ENCODE measurements at places on chromosomes 7 and 10.
A peak's percentile ranks its signal among the peaks of the same experiment; 100 is the strongest.

GRCh38 chr7:34567906-34568305 is 90.1 kb upstream of the NPSR1 start:
- H3K4me3 ChIP-seq = no peak overlapping the region
- H3K36me3 ChIP-seq = no peaks in the 10 kb centered on the region

GRCh38 chr7:155653803-155654202 is 9.3 kb downstream of the RBM33 start:
- no peaks in the 10 kb centered on the region for H3K27me3 ChIP-seq
- peak overlapping the region; percentile 73 for H3K27ac ChIP-seq
- peak overlapping the region; percentile 4 for H3K4me3 ChIP-seq
- DNase-seq = no peak
- peaks cover 88% of the 10 kb centered on the region for H3K4me1 ChIP-seq

GRCh38 chr7:55573234-55573900 is 1.1 kb upstream of the VOPP1 start:
- H3K4me3 ChIP-seq = peak overlapping the region; percentile 83
- H3K4me1 ChIP-seq = peaks cover 42% of the 10 kb centered on the region
- peak overlapping the region; percentile 87 for H3K27ac ChIP-seq
- H3K27me3 ChIP-seq = no peaks in the 10 kb centered on the region

- no peak overlapping the region for H3K27ac ChIP-seq
Measured at GRCh38 chr7:85736085-85736484, 549.2 kb upstream of the SEMA3D start.

GRCh38 chr10:89204621-89205185 is 2.4 kb downstream of the CH25H start:
- no peak for DNase-seq
- peaks cover 15% of the 10 kb centered on the region for H3K4me1 ChIP-seq
- no peak overlapping the region for H3K4me3 ChIP-seq
- H3K27ac ChIP-seq = no peak overlapping the region

DNA sequence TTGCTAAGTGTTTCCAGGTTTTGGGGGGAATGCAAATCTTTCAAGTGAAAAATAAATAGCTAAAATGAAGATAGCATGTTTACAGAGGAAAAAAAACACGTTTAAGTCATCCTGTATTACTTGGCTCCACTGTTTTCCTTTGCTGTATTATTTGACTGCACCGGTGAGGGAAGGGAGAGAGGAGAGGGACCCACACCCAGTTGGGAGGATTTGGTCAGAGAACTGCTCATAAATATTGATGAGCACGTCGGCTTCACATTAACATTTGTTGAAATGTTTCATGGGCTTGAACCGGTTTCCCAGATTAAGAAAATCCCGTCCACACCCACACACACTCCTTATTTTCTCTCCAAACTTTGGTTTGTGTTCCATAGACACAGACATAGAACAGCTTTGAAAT is 493.8 kb upstream of the MGMT start:
- no peaks in the 10 kb centered on the region for H3K4me1 ChIP-seq
- no peaks in the 10 kb centered on the region for H3K27me3 ChIP-seq
- peaks cover 3% of the 10 kb centered on the region for H3K36me3 ChIP-seq
- no peak overlapping the region for H3K27ac ChIP-seq
- H3K4me3 ChIP-seq = no peak overlapping the region
- no peak for DNase-seq

GRCh38 chr10:63409465-63410027 is 56.2 kb downstream of the JMJD1C start:
- DNase-seq = no peak
- peak overlapping the region; percentile 55 for H3K27ac ChIP-seq
- H3K4me1 ChIP-seq = peaks cover 5% of the 10 kb centered on the region
- H3K4me3 ChIP-seq = no peak overlapping the region

DNA sequence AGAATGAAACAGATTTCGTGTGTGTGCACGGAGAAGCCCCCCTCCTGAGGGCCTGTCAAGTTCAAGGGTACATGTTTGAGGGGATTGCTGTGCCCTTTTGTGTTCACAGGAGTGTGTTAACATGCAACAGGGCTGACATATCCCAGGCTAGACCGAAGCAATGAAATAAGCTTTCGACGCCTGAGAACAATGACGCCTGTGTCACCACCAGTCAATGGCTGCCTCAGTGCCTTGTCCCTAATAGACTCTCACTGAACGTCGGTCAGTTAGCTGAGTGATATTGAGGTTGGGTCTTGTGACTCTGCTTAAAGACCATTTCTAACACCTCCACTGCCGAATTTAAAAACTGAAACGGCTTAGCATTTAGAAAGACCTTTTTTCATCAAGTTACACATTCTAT is 175.2 kb upstream of the TCF7L2 start:
- H3K4me3 ChIP-seq = no peak overlapping the region
- no peaks in the 10 kb centered on the region for H3K36me3 ChIP-seq
- no peak for DNase-seq
- H3K27me3 ChIP-seq = no peaks in the 10 kb centered on the region

- no peak for DNase-seq
- no peak overlapping the region for H3K27ac ChIP-seq
Measured at GRCh38 chr10:71520042-71520441, 123.3 kb downstream of the CDH23 start.

DNA sequence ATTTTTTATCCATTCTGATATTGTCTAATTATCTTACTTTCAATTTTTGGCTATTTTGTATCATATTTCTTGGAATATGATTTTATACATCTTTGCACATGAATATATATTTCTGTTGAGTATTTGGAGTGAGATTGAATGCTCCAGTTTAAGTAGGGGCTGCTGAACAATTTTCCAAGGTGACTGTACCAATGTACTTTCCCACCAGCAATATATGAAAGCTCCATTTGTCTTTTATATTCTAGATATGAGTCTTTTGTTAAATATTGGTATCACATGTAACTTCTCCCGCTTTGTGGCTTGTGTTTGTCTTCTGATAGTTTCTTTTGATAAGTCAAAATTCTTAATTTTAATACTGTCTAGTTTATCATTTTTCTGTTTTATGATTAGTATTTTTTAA is 144.6 kb upstream of the MDFIC start:
- no peak for DNase-seq
- peaks cover 10% of the 10 kb centered on the region for H3K27me3 ChIP-seq
- H3K4me1 ChIP-seq = no peaks in the 10 kb centered on the region
- H3K4me3 ChIP-seq = no peak overlapping the region

GRCh38 chr7:38428041-38428440 is 154.6 kb upstream of the TARP start:
- H3K4me3 ChIP-seq = no peak overlapping the region
- H3K4me1 ChIP-seq = peaks cover 35% of the 10 kb centered on the region
- DNase-seq = no peak
- H3K27me3 ChIP-seq = no peaks in the 10 kb centered on the region
- no peaks in the 10 kb centered on the region for H3K36me3 ChIP-seq
- H3K27ac ChIP-seq = no peak overlapping the region

DNA sequence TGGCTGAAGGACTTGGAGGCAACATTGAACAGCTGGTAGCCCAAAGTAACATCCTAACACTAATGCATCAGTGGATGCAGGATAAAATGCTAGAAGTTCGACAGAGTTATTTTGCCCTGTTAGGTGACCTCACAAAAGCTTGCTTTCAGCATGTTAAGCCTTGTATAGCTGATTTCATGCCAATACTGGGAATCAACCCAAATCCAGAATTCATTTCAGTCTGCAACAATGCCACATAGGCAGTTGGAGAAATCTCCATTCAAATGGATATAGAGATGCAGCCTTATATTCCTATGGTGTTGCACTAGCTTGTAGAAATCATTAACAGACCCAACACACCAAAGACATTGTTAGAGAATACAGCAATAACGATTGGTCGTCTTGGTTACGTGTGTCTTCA is 62.9 kb downstream of the CCSER2 start:
- H3K4me3 ChIP-seq = no peak overlapping the region
- H3K4me1 ChIP-seq = peaks cover 66% of the 10 kb centered on the region
- no peak for DNase-seq
- peaks cover 20% of the 10 kb centered on the region for H3K36me3 ChIP-seq
- no peaks in the 10 kb centered on the region for H3K27me3 ChIP-seq

DNA sequence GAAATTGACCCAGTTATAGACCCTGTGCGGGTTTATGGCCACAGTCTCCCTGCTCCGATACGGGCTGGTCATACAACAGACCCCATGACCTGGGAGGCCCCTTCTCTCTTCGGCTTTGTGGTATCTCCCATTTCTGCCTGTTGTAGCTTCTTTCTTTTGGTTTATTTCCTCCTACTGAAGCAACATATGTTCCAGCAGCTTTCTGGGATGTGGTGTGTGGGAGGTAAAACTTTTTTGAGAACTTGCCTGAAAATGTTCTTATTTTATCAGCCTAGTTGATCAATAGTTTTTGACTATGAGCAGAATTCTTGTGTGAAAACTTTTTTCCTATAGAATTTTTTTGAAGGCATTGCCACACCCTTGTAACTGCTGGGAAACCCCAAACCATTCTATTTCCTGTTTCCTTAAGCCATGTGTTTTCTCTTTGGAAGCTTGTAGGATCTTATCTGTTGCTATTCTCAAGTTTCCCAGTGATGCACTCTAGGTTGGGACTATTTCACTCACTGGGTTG is 80.0 kb downstream of the DAGLB start:
- H3K27me3 ChIP-seq = no peaks in the 10 kb centered on the region
- H3K4me1 ChIP-seq = peaks cover 1% of the 10 kb centered on the region
- DNase-seq = no peak
- H3K36me3 ChIP-seq = no peaks in the 10 kb centered on the region
- H3K4me3 ChIP-seq = no peak overlapping the region

- no peaks in the 10 kb centered on the region for H3K36me3 ChIP-seq
- no peaks in the 10 kb centered on the region for H3K4me1 ChIP-seq
- peaks cover 76% of the 10 kb centered on the region for H3K27me3 ChIP-seq
- H3K27ac ChIP-seq = no peak overlapping the region
- no peak overlapping the region for H3K4me3 ChIP-seq
Measured at GRCh38 chr10:124026589-124026939, 66.8 kb downstream of the CHST15 start.

- H3K36me3 ChIP-seq = no peaks in the 10 kb centered on the region
- no peaks in the 10 kb centered on the region for H3K27me3 ChIP-seq
- H3K27ac ChIP-seq = peak overlapping the region; percentile 97
- H3K4me3 ChIP-seq = peak overlapping the region; percentile 47
- H3K4me1 ChIP-seq = peaks cover 24% of the 10 kb centered on the region
- DNase-seq = peak; percentile 44
Measured at GRCh38 chr10:43120929-43121314, 17.3 kb upstream of the CSGALNACT2 start.

- H3K27me3 ChIP-seq = peaks cover 54% of the 10 kb centered on the region
- peak overlapping the region; percentile 30 for H3K4me3 ChIP-seq
- H3K36me3 ChIP-seq = no peaks in the 10 kb centered on the region
- no peak overlapping the region for H3K27ac ChIP-seq
- DNase-seq = no peak
- H3K4me1 ChIP-seq = peaks cover 5% of the 10 kb centered on the region
Measured at GRCh38 chr7:42236266-42236975, 588 bp downstream of the GLI3 start.

DNA sequence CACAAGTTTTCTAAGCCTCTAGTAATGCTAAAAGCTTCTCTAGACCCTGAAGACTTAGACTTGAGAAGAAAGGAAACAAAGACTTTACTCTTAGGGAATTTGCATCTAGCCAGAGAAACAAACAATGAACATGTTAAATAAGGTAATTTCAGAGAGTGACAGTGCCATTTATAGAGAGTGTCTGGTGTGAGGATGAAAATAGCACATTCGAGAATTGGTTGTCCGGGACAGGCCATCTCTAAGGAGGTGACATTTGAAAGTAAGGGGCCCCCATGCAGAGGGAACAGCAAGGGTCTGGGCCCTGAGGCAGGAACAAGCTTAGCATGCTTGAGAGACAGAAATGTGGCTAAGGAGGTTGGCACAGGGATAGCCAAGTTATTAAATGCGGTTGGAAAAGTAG is 48.1 kb downstream of the ADAM22 start:
- H3K27me3 ChIP-seq = no peaks in the 10 kb centered on the region
- DNase-seq = no peak
- no peaks in the 10 kb centered on the region for H3K36me3 ChIP-seq
- no peak overlapping the region for H3K27ac ChIP-seq
- peaks cover under 1% of the 10 kb centered on the region for H3K4me1 ChIP-seq

DNA sequence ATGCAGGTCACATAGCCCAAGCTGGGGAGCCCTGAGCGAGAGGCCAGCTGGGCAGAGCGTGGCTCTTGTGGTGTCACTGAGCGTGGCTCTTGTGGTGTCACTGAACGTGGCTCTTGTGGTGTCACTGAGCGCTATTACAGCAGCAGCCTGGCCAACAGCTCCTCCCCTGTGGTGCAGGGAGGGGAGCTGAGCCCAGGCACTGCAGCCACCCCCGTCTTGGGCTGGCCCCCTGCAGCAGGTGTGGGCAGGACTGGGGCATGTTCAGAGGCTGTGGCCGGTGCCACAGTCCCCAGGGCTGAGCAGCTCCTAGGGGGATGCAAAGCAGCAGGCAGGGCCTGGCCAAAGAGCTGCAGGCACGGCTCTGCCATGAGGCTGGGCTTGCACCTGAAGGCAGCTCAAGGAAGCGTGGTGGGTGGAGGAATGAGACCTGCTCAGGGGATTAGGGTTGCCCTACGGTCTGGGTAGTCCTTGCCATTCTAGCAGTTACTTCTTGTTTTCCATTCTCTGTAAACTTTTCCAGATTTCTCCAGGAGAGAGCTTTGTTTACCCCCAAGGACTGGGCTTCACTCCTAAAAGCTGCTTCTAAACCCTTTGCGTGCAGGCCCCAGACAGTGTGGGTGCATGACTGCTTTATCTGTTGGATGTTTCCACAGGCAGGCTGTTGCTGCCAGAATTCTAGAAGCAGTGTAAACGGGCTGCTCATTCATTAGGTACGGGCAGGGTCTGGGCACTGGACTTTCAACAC is 29.2 kb downstream of the ZNF783 start:
- peak overlapping the region; percentile 71 for H3K27ac ChIP-seq
- H3K4me1 ChIP-seq = peaks cover 21% of the 10 kb centered on the region
- H3K27me3 ChIP-seq = no peaks in the 10 kb centered on the region
- no peak for DNase-seq

DNA sequence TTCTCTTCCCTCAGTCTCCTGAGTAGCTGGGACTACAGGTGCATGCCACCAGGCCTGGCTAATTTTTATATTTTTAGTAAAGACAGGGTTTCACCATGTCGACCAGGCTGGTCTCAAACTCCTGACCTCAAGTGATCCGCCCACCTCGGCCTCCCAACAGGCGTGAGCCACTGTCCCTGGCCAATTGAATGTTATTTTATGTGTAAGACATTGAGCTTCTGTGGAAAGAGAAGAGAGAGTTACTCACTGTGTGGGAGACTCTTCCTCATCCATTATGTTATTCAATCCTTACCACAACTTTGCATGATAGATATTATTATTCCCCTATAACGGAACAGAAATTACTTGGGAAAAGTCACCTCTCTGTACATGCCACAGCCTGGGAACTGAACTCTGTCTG is 32.6 kb upstream of the MXI1 start:
- H3K4me1 ChIP-seq = peaks cover 10% of the 10 kb centered on the region
- no peak for DNase-seq
- H3K4me3 ChIP-seq = no peak overlapping the region

GRCh38 chr7:134029743-134030142 is 97.4 kb upstream of the LRGUK start:
- no peak for DNase-seq
- H3K36me3 ChIP-seq = peaks cover 3% of the 10 kb centered on the region
- H3K4me1 ChIP-seq = peaks cover 22% of the 10 kb centered on the region

DNA sequence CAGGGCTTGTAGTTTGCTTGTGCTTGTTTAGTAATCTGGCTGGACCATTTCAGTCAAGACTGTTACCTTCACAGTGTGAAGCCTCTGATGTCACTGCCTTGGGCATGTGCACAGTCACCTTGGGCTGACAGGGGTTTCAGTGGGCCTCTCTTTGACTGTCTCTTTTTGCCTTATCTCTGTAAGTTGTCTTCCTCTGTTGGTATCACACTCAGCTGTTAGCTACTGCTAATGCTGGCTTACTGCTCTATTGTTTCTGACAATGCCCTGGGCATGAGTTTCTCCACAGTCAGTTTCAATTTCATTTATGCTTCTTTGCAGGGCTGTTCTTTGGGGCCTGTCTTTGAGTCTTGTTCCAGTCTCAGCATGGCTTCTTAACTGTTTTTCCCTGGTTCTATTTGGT is 201.9 kb upstream of the SHH start:
- H3K36me3 ChIP-seq = no peaks in the 10 kb centered on the region
- H3K4me1 ChIP-seq = no peaks in the 10 kb centered on the region
- H3K27ac ChIP-seq = no peak overlapping the region
